ENCODE measurements at places on chromosomes 12 and 14. TPM values are rescaled to one million over a fixed set of nuclear protein-coding genes. Genes with fewer than 3 reads are reported as not detected.

Gene RFX4
- not detected for total RNA-seq

GRCh38 chr14:86221755-86222154 lies 691.8 kb downstream of the FLRT2 start:
- no peak for DNase-seq

Gene TESPA1
- 0.68 TPM for total RNA-seq

- DNase-seq, result no peak
These were observed 66.1 kb downstream of the PPM1H start for GRCh38 chr12:62868820-62869219.

GRCh38 chr14:63435838-63436237 lies 107.3 kb downstream of the PPP2R5E start:
- DNase-seq, result peak; percentile 94

- DNase-seq, result no peak
These were observed 918.0 kb downstream of the AACS start for GRCh38 chr12:125983094-125983783.

- no peak for DNase-seq
These were observed 71.7 kb downstream of the IPO8 start for GRCh38 chr12:30624009-30624408.

DNA sequence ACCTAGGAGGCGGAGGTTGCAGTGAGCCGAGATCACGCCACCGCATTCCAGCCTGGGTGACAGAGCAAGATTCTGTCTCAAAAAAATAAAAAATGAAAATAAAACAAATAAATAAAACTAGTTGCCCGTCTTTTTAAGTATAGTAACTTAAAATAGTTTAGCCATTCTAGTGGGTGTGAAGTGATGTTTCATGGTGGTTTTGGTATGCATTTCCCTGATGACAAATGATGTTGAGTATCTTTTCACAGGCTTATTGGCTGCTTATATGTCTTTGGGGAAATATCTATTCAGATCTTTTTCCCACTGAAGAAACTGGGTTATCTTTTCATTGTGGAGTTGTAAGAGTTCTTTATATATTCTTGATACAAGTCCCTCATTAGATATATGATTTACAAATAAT lies 102.4 kb upstream of the METAP2 start:
- no peak for DNase-seq

DNA sequence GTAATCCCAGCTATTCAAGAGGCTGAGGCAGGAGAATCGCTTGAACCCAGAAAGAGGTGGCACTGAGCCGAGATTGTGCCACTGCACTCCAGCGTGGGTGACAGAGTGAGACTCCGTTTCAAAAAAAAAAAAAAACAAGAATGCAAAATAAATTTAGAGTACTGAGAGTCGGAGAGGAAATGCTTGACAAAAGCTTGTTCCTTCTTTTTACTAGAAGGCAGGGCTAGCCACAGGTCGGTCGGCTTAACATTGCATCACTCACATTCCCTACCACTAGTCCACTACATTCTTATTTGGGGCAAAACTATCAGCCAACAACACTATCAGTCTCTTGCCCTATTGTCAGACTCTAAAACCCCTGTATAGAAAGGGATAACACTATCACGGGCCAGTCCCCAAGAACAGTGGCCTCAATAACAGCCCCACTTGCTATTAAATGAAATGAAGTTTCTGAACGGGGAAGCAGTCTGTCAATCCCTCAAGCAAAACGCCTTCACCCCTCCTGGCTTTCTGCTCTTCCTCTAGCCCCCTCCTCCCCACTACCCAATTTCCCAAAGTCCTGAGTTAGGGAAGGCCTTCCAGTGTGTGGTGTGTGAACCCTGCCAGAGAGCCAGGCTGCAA lies 1.0 kb downstream of the RNF41 start:
- DNase-seq, result no peak
